ENCODE measurements at places on chromosomes 3 and 15. TPM values are rescaled to one million over a fixed set of nuclear protein-coding genes. Genes with fewer than 3 reads are reported as not detected.

Gene UROC1
- not detected for total RNA-seq

DNA sequence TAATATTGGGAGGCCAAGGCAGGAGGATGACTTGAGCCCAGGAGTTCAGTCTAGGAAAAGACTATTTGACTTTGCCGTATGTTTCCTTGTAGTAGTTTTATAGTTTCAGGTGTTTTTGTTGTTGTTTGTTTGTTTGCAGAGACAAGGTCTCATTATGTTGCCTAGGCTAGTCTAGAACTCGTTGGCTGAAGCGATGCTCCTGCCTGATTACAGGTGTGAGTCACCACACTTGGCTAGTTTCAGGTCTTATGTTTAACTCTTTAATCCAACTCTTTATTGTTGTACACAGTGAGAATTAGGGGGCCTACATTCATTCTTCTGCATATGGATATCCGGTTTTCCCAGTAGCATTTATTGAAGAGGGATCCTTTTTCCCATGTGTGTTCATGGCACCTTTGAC lies 32.0 kb downstream of the FAIM start:
- no peak overlapping the region for H3K4me3 ChIP-seq
- no peaks in the 10 kb centered on the region for H3K4me1 ChIP-seq
- no peak for DNase-seq
- H3K36me3 ChIP-seq = no peaks in the 10 kb centered on the region
- no peaks in the 10 kb centered on the region for H3K27me3 ChIP-seq

DNA sequence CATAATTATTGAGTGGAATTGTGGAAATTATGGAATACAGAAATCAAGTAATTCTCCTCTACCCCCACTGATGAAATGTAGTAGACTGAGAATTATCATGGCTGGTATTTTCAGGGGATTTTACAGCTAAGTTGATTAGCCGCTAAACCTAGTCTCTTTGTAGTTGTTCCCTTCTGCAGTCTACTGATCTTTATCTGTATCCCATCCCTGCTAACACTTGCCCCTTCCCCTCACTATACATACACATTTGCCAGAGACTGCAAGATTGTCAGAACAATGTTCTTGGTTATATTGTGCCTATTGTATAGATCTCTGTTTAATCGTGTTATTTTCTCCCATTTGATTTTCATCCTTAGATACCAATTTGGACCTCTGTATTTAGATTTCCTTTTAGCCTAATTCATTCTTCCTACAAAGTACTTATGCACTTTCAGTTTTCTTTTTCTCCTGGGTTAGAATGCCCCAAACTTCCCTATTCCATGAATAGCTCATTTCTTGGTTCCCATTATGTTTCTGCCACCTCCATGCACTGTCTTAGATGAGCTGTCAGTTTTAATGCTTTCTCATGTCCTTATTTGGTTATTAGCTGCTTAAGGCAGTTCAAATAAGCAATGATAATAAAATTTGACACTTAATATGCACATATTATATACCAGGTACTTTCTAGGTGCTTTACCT lies 86.9 kb downstream of the CDIN1 start:
- DNase-seq = no peak
- H3K4me3 ChIP-seq = no peak overlapping the region

Gene SLC22A14
- not detected for total RNA-seq

Gene CPLX3
- total RNA-seq = 0.66 TPM

Gene ZIC1
- 2.0 TPM for total RNA-seq

Gene TRIM71
- under 0.01 TPM for total RNA-seq

Gene C3orf85
- total RNA-seq = not detected

- no peak for DNase-seq
- H3K4me3 ChIP-seq = peak overlapping the region; percentile 82
- peak overlapping the region; percentile 87 for H3K27ac ChIP-seq
- no peaks in the 10 kb centered on the region for H3K4me1 ChIP-seq
Measured at GRCh38 chr15:82263350-82263749, 732 bp downstream of the SAXO2 start.

Data from breast epithelium (tissue), 4 donors.